ENCODE measurements at places on chromosomes 11 and 22.
A peak's percentile ranks its signal among the peaks of the same experiment; 100 is the strongest.

GRCh38 chr22:49016909-49017481 is 810.7 kb downstream of the BRD1 start:
- DNase-seq, result no peak

GRCh38 chr11:94786264-94787126 is 18.3 kb downstream of the AMOTL1 start:
- peak; percentile 13 for DNase-seq

GRCh38 chr22:33014621-33015020 is 43.6 kb downstream of the SYN3 start:
- no peak for DNase-seq

GRCh38 chr11:102436561-102436960 is 16.0 kb downstream of the TMEM123 start:
- DNase-seq, result no peak

- DNase-seq, result peak; percentile 30
These were observed 51.5 kb upstream of the GAL start for GRCh38 chr11:68632802-68633201.

DNA sequence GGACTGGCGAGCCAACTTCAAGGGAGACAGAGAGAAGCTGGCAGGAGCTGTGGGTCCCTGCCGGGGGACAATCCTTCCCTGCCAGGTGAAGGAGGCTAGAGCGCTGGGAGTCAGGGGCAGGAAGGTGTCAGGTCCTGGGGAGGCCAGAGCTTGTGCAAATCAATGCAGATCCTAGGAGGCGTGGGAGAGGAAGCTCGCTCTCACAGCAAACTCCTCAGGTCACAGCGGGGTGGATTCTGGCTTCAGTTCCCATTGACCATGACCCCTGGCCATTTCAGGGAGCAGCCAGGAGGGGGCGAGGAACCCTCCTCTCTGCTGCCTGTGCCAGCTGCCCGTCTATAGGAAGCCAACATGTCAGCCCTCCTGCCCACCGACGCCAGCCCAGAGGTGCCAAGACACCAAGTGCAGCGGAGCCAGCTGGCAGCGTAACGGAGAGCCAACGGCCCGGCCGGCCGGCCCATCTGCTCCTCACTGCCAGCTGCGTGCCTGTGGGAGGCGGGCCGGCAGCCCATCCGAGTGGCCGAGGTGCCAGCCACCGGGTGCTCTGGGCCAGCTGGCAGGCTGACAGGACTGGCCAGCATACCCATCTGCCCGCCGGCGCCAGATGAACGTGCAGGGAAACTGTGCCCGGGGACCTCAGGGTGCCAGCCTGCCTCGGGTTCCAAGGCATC is 374.8 kb downstream of the MIAT start:
- no peak for DNase-seq

DNA sequence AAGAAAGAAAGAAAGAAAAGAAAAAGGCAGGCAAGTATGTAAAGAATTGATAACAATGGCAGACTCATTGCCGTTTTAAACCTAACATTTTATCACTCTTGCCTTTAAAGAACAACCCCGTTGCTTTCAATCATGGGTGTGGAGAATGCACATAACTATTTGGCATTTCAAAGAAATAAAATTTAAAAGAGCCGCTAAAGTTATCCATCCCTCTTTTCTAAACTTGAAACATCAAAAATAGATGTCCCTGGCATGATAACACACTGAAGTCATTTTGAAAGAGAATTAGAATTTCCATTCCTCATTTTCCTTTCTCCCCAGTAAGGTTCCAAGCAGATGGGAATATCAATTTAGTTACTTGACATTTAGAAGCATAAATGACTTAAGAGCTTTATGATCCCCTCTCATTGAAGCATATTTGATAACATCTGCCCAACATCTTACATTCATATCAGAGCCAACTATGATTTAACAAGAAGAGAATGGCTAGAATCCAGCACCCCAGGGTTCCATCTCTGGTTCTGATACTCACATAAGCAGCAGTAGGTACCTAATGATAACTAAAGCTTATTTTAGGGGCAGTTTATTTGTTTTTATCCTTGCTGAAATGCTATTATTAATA is 529.6 kb upstream of the LRRC4C start:
- no peak for DNase-seq

- no peak for DNase-seq
These were observed 20.9 kb upstream of the DENND5A start for GRCh38 chr11:9285850-9286587.

- no peak for DNase-seq
These were observed 906 bp downstream of the CCDC90B start for GRCh38 chr11:83285151-83285770.

GRCh38 chr22:25823276-25823675 is 81.3 kb downstream of the MYO18B start:
- DNase-seq, result no peak

GRCh38 chr11:63282579-63282978 is 39.2 kb upstream of the SLC22A25 start:
- DNase-seq, result no peak

GRCh38 chr11:113677685-113678084 is 28.4 kb downstream of the TMPRSS5 start:
- no peak for DNase-seq

GRCh38 chr11:23359297-23359696 is 499.0 kb upstream of the CCDC179 start:
- DNase-seq, result no peak

DNA sequence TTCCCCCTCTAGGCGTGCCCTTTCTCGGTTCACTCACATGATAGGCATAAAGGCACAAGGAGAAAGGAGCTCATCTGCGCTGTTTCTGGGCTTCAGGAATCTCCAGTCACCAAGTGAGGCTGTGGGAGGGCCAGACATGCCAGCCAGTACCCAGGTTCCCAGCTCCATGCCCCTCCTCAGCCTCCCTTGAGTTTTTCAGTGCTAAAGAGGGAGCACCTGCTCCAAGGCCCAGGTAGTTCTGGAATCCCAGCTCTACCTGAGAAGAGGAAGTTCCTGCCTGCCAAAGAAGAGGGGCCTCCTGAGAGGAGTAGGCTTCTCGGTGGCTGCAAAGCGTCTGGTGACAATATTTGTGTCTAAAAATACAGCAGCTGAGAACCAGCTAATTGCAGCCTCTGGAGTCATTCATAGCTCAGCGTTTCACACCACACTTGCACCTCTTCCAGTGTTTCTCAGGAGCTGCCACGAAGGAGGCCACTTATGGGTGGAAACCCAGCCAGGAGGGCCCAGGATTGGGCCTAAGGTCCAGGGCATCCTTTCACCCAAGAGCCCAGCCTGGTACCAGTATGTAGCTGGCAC is 197.4 kb downstream of the TRIM29 start:
- no peak for DNase-seq

GRCh38 chr22:38468443-38469305 is 778 bp downstream of the KDELR3 start:
- no peak for DNase-seq

DNA sequence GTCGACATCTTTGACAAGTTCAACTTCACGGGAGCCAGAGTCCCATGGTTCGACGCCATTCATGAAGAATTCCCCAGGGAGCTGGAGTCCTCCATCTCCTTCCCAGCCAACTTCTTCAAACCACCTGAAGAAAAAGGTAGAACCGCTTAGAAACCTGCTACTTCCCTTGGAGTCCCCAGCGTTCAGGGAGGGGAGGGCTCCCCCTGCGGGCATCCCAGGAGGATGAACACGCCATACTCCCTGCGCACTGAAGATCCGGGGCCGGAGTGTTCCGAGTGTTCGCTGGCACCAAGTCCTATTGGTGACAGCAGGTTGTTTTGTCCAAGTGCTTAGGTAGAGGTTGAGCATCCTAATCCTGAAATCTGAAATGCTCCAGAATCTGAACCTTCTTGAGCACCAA is 51.7 kb upstream of the PRODH start:
- no peak for DNase-seq

- no peak for DNase-seq
These were observed 5.8 kb upstream of the MADD start for GRCh38 chr11:47264119-47264518.

DNA sequence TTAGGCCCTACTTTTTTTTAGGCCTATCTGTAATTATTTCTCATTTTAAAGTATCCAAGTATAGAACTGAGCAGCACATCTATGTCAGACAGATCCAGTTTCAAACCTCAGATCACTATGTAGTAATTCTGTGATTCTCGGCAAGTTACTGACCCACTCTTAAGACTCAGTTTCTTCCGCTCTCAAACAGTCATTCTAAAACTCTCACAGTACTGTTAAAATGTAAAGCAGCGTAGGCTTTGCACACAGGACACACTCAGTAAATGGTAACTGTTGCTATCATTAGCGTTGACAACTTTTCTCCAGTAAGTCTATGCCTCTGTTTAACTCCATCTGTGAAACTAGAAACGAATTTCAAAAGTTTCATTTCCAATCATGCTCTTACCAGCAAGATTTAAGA is 277.1 kb downstream of the TTC28 start:
- no peak for DNase-seq

GRCh38 chr11:134024420-134025081 is 44.3 kb upstream of the JAM3 start:
- no peak for DNase-seq

Measured in CD4-positive, alpha-beta T cell treated with Interleukin-15 for 4 hours (primary cell).